ENCODE measurements at places on chromosomes 5 and 9. TPM values are rescaled to one million over a fixed set of nuclear protein-coding genes. Genes with fewer than 3 reads are reported as not detected.

Gene SPATA31D3
- total RNA-seq, result not detected

Gene SMIM33
- not detected for total RNA-seq

Gene NR5A1
- total RNA-seq, result not detected

Gene FAM169A
- 6.2 TPM for total RNA-seq

Gene SVEP1
- total RNA-seq, result 1.4 TPM

Gene CAMK2A
- total RNA-seq, result 0.87 TPM

Gene FBP2
- not detected for total RNA-seq

Gene PFN3
- total RNA-seq, result not detected

Gene PRSS3
- total RNA-seq, result 11.1 TPM

Gene SLC45A2
- not detected for total RNA-seq

Gene ADAMTSL2
- not detected for total RNA-seq

Gene BAAT
- total RNA-seq, result 0.58 TPM

Gene C5orf52
- not detected for total RNA-seq

Gene CBY3
- total RNA-seq, result not detected

Gene CAVIN4
- total RNA-seq, result 0.39 TPM

Gene UNC13B
- 8.7 TPM for total RNA-seq

Gene TAF1L
- total RNA-seq, result not detected

Gene WDR31
- total RNA-seq, result 1.1 TPM

Gene CDC14B
- total RNA-seq, result 10.1 TPM

Gene FOXD1
- total RNA-seq, result 17.5 TPM

Gene PCDHGA8
- 0.02 TPM for total RNA-seq

Measured in A549 treated with CpdA at 1 μM for 4 hours (cell line).